ENCODE measurements at places on chromosomes 12 and 14.
A peak's percentile ranks its signal among the peaks of the same experiment; 100 is the strongest.

GRCh38 chr14:60090864-60091519 is 731 bp upstream of the PCNX4 start:
- peak; percentile 81 for DNase-seq

- no peak for DNase-seq
Measured at GRCh38 chr12:105317942-105318621, 12.4 kb upstream of the C12orf75 start.

DNA sequence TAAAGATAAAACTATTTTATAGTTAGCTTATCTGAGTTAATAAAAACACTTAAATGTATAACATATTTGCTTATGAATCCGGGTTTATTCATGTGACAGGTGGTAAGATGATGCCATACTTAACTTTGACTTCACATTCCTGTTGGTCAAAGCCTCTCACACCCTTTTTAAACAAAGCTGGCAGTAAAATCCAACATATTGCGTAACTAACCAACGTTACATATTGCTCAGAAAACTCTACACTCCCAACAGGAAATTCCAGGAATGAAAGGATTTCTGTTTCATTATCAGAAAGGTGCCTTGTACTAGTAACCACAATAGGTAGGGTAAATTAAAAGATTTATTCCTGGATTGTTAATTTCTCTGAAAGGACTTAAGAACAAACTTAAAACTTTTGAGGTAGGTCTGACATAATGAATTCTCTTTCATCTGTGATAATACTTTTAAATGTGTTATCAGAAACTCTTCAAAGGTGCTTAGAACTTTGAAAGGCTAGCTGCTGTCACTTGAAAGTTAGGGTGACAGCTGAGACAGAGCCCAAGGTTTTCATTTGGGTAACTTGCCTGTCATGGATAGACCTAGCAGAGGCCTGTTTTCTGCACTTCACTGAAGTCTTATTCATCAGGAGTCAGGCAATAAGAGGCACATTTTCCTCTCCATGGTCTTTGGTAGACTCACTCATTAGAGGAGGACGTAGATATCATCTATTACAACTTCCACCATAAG is 23.8 kb upstream of the CATSPERB start:
- DNase-seq = no peak

- DNase-seq = no peak
Measured at GRCh38 chr12:107283652-107284051, 190.3 kb upstream of the CRY1 start.

GRCh38 chr12:94012590-94012989 is 135.8 kb upstream of the PLXNC1 start:
- DNase-seq = no peak

DNA sequence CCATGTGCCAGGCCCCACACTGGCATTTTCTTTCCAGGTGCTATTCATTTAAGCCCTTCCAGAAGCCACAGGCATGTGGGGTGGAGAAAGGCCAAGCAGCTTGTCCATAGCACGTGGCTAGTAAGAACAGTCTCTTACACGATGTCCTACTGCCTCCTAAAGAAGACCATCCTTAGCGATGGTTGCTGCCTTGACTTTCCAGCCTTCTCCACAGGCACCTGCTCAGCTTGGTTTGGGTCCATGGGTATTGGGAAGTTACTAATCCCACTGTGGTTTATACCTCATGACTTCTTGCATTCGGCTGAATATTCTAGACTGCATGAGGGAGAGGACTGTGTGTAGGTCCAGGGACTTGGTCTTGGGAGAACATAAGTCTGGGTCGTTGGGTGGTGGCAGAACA is 49.2 kb downstream of the NINJ2 start:
- DNase-seq = no peak

GRCh38 chr12:53743266-53744129 is 8.3 kb downstream of the CISTR start:
- DNase-seq = peak; percentile 60

GRCh38 chr14:50823051-50823761 is 7.8 kb downstream of the NIN start:
- DNase-seq = no peak

- no peak for DNase-seq
Measured at GRCh38 chr12:109542876-109543275, 30.4 kb downstream of the MMAB start.

All from RKO (cell line).